ENCODE measurements at places on chromosomes 13 and 19. TPM values are rescaled to one million over a fixed set of nuclear protein-coding genes. Genes with fewer than 3 reads are reported as not detected.

- DNase-seq: no peak
Observed at GRCh38 chr13:75902166-75903104, 266.3 kb downstream of the LMO7 start.

GRCh38 chr13:42847891-42848663, 66.7 kb downstream of the FAM216B start:
- no peak for DNase-seq

Gene VSTM1
- total RNA-seq: not detected

GRCh38 chr19:3944018-3944721, 11.3 kb downstream of the NMRK2 start:
- no peak for DNase-seq

DNA sequence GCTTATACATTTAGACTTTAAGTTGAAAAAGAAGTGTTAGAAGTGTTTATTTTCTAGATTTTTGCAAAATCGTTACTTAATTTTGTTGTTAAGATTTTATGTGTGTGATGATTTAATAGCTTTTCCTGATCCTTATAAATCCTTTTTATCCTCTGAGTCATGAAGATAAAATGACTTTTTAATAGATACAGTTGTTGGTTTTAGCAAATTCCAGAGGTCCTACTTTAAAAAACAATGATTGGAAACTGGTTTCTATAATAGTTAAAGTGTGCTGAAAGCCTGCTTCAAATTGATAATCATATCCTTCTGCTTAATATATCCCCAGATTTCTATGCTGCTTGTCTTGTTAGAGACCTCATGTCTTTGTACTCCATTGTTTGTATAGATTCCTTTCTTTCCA, 39.0 kb downstream of the RNASEH2B start:
- no peak for DNase-seq

DNA sequence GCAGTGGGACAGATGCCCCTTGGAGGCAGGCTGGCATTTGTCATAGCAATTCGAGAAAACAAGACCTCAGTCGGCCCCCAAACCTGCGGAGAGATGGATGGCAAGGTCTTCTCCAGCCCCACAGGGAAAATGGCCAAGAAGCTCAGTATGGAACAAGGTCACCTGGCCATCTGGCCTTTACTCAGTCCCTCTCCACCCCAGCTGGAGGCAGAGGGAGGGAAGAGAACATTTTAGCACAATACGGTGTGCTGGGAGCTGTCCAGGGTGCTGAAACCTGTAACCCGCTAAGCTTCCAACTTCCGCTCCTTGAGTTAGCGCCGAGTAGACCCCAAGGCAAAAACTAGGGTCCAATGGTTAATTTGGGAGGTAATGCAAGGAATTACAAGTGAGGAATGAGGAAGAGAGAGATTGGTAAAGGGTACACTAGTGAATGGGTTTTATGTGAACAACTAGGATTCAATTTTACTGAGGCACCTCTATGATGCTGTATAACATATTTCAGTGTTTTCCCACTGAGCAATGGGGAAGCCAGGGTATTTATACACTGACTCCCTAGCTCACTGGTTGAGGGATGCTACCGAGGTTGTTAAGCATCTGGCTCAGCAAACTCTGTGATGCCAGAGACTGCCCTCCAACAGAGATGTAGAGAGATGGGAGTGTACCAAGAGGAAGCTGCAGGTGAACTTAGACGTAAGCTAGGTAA, 64.3 kb downstream of the CACNA1A start:
- DNase-seq: peak; percentile 15

Gene SH2D3A
- total RNA-seq: not detected

Gene SLITRK6
- total RNA-seq: 5.0 TPM

DNA sequence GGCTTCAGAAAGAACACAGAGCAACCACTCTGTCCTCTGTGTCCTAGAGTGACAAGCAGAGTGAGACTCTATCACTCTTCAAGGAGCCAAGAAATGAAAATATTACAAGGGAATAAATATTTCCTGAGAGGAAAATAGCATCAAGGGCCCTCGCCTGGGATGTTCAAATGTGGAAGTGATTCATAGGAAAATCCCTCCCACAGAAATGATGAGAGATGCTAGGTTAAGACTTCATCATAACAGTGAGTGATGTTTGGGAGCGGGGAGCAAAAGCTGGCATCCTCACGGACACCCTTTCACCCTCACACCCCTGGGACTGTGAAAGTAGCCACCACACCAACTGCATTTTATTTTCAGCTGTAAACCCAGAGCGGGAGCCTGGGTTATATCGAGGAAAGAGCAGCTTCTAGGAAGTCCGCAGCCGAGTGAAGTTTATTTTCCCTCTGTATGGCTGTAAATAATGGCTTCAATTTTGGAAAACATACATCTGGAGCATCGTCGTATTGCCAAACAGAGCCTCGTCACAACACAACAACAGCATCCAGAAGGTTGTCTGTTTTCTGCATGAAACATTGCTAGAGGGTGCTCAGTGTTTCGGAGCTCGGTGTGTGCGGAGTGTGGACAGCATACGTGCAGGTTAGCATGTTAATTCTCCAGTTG, 54.8 kb downstream of the DLEU7 start:
- DNase-seq: no peak

Gene ACP7
- total RNA-seq: not detected

GRCh38 chr19:18167975-18168645, 5.5 kb upstream of the IFI30 start:
- DNase-seq: no peak

Gene ATP8A2
- total RNA-seq: 1.6 TPM

Gene PPM1N
- 0.21 TPM for total RNA-seq

DNA sequence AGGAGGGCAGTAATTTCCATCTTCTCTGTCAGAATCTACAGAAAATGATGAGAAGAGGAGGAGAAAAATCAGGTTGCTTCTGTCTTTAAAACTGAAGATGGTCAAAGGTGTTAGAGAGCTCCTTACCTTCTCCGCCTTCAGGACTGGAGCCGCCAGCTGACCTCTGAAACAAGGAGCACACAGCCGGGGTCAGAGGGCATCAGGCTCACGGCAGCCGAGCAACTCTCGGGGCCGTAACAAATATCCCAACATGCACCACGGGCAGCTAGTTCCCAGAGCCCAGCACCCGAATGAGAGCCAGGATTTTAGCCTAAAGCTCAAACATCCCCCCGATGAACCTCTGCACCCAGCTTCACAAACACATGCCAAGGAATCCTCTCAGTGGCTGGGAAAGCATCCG, 27.6 kb downstream of the CAPS start:
- no peak for DNase-seq

- no peak for DNase-seq
Observed at GRCh38 chr19:18261474-18261873, 12.8 kb downstream of the IQCN start.

Gene ZNF844
- total RNA-seq: not detected

DNA sequence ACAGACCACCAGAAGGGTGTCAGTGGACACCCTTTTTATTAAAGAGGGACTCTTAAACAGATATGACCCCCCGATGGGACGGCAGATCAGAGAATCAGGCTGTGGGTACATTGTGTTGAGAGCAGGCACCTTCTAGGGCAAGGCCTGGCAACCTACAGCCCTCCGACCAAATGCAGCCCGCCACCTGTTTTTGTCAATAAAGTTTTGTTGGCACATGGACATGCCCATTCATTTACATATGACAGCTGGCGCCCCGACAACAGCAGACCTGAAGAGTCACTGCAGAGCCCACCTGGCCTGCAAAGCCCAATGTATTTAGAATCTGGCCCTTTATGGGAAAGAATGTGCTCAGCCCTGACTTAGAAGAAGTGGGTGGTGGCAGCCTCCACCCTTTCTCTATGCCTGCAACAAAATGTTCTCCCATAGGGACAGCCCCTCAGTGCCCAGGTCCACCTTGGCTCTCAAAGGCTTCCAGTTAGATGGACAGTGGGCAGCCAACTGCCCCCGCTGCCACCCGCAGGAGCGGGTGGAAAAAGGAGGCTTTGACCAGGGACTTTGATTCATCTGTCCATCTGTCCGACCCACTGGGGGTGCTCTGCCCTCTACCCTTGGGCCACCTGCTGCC, 184.9 kb downstream of the PTPRS start:
- DNase-seq: no peak

Gene SLC7A9
- not detected for total RNA-seq

- no peak for DNase-seq
Observed at GRCh38 chr19:37669450-37669914, 14.2 kb upstream of the ZFP30 start.

Gene ZNF837
- 1.9 TPM for total RNA-seq

Gene ADGRE2
- 0.12 TPM for total RNA-seq

DNA sequence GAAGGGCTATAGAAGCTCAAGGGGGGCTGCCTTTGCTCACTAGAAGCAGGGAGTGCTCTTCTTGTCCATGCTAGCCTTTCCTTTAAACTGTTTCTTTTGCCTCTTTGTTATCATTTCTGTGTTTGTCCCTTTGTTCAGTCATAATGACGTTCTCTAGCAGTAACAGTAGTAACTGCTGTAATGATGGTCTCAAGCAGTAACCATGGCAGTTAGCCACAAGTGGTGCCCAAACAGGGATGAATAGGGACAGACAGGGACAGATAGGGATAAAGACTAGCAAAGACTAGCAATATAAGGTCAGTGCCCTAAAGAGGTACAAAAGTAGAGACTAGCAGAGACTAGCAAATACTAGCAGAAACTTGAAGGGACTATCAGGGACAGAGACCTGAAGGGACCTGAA, 869.0 kb upstream of the PRR20A start:
- DNase-seq: no peak

DNA sequence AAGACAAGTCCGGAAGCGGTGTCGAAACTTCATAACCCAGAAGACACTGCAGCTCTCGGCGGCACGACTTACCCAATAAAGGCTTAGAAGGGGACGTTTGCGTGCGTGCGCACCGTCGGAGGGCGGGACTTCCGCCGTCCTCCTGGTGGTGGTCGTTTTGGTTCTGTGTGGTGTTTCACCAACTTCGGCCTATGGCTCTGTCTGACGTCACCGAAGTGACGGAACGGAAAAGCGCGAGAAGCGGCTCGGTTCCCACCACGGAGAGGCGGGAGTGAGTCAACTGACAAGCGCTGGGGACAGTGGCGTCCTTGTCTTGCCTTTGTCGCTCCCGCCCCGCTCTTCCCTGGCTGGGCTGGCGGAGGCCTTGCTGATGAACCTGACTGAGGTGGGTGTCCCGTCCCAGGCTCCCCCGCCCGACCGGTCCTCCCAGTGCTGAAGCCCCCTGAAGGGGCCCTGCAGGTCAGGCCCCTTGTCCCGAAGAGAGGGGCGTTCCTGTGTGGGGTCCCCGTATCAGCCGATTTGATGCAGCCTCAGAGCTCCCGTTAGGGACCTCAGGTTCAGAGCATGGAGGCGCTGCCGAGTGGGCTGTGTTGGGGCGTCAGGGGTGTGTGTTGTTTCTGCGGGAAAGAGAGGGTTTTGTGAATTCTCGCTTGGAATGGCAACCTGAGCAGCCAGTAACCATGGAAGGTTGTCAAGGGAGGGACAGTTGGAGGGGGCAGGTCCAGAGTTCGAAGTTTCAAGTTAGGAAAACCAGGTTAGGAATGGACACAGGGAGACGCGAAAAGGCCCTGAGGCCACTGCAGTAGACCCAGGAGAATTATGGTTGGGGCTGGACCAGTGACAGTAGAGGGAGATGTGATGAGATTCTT, at the start of gene ZNF548:
Gene ZNF548 (plus strand): TSS at position 125 of the 869 bp plus-strand sequence. CDS start 246 bp downstream, at position 371.
- peak; percentile 100 for DNase-seq
